ENCODE measurements at places on chromosomes 7 and 10. TPM values are rescaled to one million over a fixed set of nuclear protein-coding genes. Genes with fewer than 3 reads are reported as not detected.

- DNase-seq, result no peak
Observed at GRCh38 chr7:116434820-116435341, 64.7 kb upstream of the CAV2 start.

DNA sequence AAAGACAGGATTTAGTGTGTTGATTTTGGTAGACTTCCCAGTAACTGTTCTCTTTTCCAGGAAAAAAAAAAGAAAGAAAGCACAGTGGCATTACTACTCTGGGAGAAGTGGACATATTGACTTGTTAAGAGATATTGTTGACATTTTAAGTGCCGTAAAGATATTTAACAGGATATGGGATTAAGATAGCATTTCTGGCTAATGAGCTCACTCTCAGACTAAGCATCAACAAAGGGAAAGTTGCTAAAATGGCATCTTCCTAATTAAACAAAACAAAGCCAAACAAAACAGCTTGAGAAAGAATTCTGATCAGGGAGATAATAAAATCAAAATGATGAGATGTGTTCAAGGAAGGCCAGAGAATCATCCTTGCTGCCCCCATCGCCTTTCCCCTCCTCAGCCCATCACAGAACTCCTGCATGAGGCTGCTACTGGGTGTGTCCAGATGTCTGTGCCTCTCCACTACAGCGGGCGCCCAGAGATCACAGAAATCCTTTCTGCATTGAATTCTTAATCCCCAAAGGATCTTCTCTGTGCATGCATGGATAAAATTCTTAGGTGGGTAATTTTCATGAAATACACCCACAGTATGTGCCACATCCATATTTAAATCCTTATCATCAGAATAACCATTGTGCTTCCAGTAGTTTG lies 270.5 kb downstream of the POU6F2 start:
- DNase-seq, result no peak

GRCh38 chr7:155191901-155192478 lies 105.7 kb upstream of the INSIG1 start:
- DNase-seq, result no peak

Gene PNLIP
- total RNA-seq, result not detected

Gene ZNF716
- not detected for total RNA-seq
